Activated CD8-positive, alpha-beta memory T cell treated with anti-CD3 and anti-CD28 coated beads, Interleukin-2, amount 50 U/mL, for 4 hours (primary cell): ENCODE measurements at places on chromosomes 2 and 18.

- no peak for DNase-seq
Measured at GRCh38 chr2:56565143-56565542, 381.4 kb downstream of the CCDC85A start.

DNA sequence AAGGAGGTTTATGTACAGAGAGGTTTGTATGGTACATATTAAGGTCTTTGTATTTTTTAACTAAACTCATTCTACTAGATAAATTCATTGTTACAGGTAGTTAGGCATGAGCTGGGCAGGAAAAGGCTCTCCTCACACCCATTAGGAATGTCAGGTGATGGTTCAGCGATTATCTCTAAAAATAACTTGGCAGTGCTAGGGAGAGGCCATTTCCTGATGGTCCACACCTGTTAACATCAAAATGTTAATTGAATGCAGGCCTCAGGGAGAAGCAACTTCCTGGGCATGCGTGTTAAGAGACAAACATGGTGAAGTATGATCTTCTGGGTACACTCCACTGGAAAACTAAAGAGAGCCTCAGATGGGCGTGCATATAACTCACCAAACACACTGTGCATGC lies 73.6 kb downstream of the ARL6IP6 start:
- DNase-seq: no peak

- DNase-seq: no peak
Measured at GRCh38 chr2:28209864-28210263, 182.8 kb upstream of the FOSL2 start.

DNA sequence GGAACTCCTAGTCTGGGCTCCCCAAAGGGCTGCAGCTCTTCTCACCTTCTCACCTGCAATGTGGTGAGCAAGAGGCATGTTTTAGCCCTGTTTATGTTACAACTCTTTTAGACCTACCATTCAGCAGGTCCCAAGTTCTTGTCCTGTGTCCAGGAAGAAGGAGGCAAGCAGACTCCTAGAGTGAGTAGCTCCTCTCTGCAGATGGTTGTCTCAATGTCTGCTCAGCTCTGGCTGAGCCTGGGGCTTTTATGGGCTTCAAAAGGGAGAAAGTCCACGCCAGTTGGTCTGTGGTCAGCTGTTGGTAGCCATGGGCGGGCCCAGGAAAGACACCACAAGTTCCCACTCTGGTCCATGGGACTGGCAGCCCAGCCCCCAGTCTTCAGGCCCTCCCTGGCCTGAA lies 148.1 kb upstream of the HS6ST1 start:
- no peak for DNase-seq

DNA sequence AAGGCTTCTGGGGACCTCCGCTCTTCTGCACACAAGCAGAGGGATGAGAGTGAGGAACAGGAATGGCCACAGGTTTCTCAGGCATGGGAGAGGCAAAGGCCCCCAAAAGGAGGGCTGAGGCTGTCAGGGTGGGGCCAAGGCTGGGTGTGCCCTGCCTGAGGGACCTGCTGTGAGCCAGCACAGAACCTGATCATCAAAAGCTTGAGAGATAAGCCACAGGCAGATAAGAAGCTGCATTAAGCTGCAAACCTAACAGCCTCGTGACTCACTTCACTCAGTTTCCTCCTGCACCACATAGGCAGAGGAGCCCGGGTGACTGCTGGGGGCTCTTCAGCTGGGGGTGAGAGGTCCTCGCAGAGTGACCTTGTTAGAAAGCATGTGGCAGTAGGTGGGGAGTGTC lies 64.5 kb upstream of the LAPTM4A start:
- no peak for DNase-seq

DNA sequence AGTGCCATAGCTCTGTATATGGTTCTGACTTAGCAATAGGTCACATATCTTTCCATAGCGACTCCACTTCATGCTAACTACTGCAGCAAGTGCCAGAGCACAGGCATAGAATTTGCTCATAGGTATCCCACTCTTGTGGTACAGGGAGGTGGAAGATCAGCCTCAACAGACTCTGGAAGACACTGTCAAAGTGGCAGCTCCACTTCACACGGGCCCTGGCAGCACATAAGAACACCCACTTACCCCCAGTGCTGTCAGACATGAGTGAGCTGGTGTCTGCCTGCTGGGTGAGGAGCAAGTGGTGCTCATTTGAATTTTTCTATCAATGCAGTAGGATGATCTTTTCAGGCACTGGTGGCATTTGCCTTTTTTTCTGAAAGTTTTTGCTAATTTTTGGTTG lies 48.6 kb downstream of the BCL2L11 start:
- DNase-seq: no peak

DNA sequence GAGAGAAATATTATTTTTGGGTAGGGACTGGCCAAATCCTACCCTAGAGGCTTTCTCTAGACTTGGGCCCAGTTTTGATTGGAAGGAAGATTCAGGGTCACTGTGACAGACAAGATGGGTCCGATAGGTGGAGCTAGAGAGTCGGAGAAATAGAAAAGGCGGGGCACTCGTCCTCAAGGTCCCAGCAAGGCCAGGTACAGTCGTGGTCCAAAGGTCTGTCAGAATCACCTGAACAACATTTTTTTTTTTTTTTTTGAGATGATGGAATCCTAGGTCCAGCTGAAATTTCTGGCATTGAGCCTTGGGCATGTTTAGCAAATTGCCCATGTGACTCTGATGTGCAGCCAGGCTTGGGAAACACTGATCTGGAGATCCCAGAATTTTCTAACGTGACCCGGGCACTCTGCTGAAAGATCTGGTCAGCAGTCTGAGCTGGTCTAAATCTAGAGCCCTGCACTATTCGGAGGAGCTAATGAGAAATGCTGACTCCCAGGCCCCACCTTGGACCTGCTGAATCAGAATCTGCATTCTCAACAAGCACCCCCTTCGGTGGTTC lies 23.0 kb upstream of the NTSR2 start:
- peak; percentile 61 for DNase-seq

DNA sequence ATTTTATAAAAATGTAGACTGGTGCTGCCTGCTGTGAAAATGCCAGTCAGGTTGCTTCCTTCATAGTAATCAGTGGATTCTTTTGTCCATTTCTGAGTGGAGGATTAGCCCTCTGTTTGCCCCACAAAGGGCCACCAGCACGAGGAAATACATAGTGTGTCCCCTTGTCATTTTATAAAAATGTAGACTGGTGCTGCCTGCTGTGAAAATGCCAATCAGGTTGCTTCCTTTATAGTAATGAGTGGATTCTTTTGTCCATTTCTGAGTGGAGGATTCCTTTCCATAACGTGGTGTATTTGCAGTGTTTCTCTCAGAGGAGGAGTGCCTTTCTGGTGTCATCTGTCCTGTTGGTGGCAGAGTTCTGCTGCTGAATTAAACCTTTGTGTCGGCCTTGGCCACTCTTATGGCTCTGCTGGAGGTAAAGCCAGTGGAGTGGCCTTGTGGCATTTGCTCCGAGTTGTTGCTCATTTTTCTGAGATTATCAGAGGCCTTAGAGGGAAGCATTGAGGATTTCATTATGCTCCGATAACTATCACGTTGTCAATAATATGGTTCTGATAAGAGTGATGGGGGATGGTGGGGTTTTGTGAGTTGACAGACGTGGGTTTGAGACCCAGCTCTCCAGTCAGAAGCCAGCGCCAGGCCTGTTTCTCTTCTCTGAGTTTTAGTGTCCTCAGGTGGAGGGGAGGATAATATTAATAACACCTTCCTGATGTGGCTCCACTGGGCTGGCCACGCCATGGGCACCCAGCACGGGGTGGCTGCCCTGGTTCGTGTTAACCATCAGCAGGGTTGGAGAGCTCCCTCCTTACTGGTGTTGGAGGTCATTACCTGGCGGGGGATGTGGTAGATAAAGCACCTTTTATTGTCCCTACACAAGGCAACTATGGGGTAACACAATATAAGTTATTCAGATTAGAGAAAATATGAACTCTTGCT lies 96.6 kb downstream of the NEDD4L start:
- DNase-seq: no peak

DNA sequence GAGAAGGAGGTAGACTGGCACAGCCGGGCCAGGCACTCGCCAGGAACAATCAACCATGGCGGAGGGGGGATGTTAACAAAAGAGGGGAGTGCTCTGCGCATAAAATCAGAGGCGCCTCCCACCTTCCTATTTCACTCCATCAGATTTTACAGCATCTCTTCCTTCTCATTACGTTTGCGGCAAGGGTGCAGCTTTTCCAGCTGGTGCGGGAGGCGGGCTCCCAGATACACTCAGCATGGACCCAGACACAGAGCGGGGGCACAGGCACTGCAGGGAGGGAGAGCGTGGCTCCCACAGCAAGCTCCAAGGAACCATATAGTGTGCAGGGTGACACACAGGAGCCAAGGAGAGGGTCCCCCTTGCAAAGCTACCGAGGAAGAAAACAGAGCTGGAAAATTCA lies 176.3 kb downstream of the EIPR1 start:
- no peak for DNase-seq

GRCh38 chr2:152355409-152355831 lies 20.4 kb downstream of the FMNL2 start:
- DNase-seq: no peak

GRCh38 chr2:176111846-176112374 lies 4.7 kb upstream of the HOXD10 start:
- no peak for DNase-seq

DNA sequence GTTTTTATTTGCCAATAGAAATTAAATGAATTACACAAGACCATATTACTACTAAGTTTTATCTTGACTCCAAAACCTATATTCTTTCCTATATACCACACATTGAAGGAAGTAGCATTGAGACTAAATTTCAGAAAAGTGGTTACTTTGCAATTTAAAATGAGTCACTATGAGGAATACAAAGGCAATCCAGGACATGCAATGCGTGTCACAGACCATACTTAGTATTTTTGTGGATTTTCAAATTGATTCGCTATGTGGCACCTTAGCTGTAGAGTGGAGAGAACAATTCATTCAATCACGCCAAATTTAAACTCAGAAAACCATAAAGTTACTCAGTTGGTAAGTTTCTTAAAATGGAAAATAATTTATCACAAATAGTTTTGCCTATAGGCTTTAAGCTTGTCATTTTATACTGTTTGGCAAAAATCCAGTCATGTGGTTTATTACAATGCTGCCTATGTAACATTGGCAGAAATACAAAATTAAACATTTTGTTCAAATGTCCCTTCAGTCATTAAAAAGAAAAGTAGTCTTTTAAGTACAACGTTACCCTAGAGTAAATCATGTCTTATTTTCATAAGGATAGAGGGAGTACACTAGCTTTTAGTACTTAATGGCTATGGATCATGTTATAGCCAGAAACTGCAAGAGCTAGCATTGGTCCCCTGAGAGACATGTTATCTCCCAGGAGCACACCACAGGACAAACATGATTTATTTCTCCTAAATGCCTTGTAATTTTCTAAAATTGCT lies 222.8 kb upstream of the CDH7 start:
- DNase-seq: no peak

DNA sequence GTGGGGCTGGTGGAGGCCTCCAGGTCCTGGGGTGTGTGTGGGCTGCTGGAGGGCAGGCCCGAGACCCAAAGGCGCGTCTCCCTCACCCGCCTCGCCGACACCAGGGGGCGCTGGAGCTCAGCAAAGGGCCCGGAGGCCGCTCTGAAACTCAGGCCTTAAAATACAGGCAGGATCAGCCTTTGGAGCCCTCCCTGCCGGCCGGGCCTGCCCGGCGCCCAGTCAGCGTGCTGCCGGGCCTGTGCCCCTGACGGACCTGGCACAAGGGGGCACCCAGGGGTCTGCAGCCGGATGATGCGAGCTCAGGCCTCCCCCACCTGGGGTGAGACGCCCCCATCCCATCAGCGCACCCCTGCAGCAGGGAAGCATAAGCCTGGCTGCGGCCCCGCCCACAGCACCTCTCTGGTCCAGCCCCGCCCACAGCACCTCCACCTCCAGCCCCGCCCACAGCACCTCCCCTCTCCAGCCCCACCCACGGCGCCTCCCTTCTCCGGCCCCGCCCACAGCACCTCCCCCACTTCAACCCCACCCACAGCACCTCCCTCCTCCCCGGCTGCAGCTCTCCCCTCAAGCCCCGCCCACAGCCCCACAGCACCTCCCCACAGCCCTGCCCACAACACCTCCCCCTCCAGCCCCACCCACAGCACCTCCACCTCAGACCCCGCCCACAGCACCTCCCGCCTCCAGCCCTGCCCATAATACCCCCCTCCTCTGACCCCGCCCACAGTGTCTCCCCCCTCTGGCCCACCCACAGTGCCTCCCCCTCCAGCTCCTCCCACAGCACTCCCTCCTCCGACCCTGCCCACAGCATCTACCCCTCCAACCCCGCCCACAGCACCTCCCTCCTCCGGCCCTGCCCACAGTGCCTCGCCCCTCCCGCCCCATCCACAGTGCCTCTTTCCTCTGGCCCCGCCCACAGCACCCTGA lies 92.8 kb upstream of the OTOS start:
- peak; percentile 71 for DNase-seq

- no peak for DNase-seq
Measured at GRCh38 chr18:35467624-35468016, 30.1 kb downstream of the INO80C start.

GRCh38 chr2:51413726-51414125 lies 381.8 kb upstream of the NRXN1 start:
- no peak for DNase-seq

DNA sequence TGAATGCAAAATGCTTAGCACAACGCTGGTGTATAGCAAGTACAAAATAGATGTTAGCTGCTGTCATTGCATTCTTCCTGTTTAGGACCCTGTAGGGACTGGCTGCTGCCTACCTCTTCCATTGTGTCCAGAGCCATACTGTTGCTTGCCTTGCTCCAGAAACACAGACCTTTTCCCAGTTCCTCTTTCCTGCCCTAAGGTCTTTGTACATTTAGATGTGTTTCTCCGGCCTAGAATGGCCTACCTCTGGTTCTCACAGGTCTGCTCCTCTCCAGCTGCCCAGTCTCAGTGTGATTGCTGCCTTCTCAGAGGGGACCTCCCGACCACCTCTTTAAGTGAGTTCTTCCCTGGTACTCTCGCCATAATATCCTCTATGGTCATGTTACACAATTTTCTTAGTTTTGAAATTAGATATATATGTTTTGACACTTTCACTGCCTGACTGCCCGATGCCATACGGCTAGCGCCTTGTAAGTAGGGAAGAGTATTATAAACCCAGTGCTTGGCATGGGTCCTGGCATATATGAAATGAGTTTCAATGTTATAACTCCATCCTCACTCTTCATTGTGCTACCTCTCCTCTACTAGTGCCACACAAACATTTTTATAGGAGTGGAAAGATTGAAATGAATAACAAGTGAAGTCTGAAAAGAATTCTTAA lies 48.3 kb downstream of the RFTN2 start:
- DNase-seq: no peak

DNA sequence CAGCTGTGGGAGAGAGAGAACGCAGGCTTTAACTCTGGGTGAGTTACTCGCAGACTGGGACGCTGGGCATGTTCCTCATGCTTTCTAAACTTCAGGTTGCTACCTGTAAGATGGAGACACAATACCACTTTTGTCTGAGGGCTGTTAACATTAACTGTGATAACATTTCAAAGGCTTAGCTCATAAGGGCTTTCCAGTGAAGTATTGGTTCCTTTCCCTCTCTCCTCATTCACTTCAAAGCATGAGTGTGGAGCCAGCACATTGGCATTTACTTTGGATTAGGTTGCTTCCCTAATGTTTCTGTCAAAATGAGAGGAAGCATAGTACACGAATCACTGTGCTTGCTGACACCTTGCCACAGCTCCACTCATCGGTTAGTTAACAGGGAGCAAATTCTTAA lies 30.2 kb downstream of the INSIG2 start:
- DNase-seq: no peak
